Adrenal gland (tissue), 19 donors: ENCODE measurements at places on chromosomes 1 and 21. TPM values are rescaled to one million over a fixed set of nuclear protein-coding genes. Genes with fewer than 3 reads are reported as not detected.

- DNase-seq: no peak
Observed at GRCh38 chr1:35597870-35598269, 24.8 kb downstream of the TFAP2E start.

The UFC1 gene
- 59.0 TPM for total RNA-seq

The DISP1 gene
- total RNA-seq: 17.6 TPM

DNA sequence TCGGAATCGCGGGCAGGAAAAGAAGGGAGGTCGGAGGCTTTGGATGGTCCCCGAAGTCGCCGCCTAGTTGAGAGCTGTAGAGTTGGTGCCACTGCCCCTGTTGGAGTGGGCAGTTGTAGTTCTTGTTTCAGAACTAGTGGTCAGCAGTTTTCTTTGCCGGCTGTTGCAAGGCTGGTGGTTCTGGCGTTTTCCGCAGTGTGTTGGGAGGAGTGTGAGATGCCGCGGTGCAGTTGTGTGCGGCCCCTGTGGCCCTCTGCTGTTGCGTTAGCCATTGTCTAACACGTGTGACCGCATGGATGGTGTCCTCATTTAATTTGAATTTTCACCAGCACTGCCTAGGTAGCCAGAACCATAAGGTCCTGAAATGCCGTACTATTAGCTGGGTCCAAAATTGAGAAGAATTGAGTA, 1.4 kb downstream of the ARF1 start:
- DNase-seq: peak; percentile 60

- peak; percentile 47 for DNase-seq
Observed at GRCh38 chr1:180116964-180117763, 37.5 kb upstream of the QSOX1 start.

DNA sequence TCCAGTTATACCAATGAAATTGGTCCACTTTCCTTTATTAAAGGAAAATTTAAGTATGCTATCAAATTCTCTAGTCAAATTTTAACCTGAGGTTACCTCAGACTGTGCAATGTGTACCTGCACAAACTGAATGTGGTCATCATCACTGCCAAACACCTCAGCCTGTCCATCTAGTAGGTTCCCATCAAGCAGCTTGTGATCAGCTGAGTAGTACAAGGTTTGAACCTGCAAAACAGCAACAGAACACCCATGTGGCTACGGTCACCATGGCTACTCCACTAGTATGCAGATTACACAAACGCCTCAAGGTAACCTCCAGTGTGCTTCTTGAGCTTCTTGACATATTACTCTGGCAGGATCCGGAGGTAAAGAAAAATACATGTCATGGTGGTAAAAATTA, 11.6 kb downstream of the IVNS1ABP start:
- no peak for DNase-seq

- DNase-seq: peak; percentile 13
Observed at GRCh38 chr1:233614743-233615521, 1.0 kb downstream of the KCNK1 start.

The HSPG2 gene
- 332 TPM for total RNA-seq

DNA sequence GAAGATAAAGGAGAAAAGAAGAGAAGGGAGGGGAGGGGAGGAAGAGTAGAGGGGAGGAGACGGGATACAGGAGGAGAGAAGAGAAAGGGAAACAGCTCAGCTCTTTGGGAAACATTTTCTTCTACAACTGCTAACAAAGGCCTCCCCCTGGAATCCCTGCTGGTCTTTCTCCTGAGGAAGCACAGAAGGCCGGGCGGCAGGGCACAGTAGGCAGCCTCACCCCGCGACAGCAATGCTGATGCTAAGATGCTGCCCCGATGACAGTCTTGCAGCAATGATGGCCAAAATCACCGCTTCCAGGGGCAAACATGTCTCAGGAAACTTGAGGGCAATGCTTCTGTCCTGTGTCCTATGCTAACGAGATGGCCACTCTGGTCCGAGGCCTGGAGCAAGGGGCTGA, 5.2 kb downstream of the KIAA2013 start:
- DNase-seq: no peak

DNA sequence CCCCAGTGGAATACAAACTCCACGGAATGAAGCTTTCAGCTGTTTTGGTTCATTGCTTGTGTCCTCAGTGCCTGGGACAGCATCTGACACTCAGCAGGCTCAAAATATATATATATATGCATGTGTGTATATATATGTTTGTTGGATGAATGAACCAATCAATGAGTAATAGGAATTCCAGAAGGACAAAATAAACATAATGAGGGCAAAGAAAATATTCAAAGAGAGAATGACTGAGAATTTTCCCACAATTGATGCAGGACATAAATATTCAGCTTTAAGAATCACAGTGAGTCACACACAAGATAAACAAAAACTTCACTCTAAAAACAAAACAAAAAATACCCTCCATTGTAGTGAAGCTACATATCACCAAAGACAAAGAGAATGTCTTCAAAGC, 64.0 kb downstream of the CHD5 start:
- DNase-seq: no peak

DNA sequence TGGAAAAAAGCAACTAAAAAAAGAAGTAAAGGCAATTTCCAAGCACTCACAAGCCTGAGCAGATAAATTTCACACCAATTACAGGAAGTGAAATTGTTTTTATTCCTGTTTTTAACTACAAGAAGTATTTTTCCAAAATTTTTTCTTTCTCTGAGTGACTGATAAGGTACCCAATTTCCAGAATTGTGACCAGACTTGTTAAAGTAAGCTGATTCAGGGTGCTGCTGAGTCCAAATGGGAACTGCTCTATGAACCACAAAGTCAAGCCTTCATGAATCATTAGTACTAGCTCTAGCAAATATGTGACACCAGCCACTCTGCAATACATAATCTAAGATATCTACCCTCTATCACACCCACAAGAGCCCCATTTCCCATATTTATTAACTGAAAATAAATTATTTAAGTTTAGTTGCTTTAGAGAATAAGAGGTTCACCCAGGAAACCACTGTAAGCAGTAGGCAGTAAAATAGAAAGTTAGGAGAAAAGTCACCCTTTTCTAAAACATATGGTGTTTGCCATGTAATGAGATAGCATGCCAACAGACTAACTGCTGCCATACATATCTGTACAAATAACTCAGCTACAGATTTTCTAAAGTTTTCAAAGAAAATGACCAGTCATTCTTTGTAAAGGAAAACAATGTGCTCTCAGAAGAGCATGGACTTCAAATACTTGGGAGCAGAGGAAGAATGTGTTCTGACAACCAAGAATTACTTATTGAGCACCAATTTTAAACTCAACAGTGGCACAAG, 43.1 kb upstream of the TNFSF18 start:
- no peak for DNase-seq

DNA sequence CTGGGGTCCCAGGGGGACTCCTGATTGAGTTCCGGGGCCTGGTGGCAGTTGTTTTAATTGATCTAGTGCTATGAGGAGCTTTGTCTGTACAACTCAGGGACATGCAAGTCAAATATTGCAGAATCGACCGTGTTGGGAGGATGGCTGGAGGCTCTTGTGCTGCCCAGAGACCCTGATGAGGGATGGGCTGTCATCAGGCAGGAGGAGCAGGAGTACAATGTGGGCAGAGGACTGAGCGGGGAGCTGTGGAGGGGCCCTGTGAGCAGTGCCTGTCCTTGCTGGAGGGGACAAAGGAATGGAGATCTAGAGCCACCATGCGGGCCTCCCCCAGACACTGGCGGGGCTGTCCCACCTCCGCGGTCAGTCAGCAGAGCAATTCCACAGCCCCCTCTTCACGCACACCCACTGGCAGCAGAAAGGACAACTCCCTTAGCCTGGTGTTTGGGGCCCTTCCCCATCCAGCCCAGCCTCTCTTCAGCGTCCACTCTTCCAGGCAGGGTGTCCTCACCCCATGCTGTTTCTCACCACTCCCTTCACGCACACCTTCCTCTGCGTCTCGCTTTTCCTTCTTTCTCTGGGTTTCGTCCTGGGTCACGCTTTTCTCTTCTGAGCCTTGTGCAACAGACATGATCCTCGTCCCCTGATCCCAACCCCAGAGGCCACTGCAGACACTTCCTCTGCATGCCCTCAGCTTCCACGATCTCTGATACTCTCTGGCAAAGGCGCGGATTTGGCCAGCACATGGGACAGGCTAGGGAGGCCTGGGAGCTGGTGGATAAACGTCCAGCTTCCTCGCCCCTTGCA, 122.6 kb downstream of the GRIK3 start:
- DNase-seq: no peak

The PRR9 gene
- total RNA-seq: not detected

- DNase-seq: no peak
Observed at GRCh38 chr1:222250376-222250775, 297.5 kb downstream of the HHIPL2 start.

GRCh38 chr1:228410015-228410414, 3.4 kb upstream of the TRIM11 start:
- peak; percentile 74 for DNase-seq

- DNase-seq: no peak
Observed at GRCh38 chr1:54807756-54808155, 6.6 kb upstream of the TTC22 start.

DNA sequence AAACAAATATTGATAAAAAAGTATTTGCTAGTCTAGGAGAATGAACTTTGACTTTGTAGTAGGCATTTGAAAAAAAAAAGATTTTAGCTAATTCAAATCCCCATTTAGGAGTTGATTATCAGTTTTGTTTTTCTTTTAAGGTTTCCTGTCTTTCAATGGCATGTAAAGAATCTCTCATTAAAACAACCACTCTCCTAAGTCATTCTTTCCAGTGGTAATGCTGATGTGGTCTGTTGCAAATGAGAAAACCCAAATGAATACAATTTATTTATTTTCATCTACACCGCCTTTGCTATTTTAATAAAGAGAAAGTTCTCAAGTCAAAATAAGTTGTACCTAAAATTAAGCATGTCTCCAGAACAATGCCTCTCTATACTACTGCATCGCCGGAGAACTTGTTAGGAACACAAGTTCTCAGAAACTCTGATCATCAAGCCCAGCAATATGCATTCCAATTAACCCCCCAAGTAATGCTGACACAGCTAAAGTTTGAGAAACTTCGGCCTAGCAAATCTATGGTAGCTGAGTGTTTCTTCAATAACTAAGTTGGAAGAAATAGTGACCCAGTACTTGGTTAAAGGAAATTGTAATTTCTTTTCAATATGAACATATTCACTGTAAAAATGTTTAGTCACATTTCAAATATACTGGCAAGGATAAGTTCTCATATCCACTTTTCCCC, 255.1 kb downstream of the PTPRC start:
- no peak for DNase-seq

DNA sequence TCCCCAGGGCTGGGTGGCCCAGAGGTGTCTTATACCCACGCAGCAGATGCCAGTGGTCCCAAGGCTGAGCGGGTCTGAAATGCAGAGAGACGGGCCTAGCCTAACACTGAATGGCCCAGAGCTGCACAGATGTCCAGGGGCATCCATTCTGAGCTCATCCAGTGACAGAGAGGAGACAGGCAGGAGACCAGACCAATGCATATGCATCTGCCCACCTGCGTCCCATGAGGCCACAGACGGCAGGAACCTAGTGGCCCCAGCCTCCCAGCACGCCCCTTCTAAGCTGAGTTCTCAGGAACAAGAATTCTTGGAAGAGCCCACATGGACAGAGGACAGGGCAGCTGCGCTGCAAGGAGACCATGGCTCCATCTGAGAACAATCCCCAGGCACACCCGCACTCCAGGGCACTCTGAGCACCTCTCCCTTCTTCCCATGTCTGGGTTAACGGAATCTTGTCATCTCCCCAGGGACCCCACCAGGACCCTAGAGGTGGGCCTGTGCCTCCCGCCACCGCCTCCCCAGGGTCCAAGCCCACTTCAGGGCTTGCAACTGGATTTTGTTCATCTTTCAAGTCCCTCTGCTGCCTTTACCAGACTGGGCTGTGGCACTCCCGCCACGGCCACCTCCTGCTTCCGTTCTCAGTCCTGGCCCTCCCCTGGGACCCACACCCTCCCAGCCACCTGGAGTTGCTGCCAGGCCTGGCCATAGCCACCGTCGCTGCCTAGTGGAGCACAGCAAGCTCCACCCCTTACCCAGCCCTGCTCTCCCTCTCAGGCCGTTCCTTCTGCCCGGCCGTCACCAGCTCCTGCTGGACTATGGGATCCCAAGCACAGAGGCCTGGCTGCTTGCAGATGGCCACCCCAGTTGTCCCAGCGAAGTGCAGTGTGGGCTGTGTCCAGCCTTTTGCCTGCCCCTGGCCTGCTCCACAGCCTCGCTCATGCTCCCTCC, 3.3 kb downstream of the WNT3A start:
- no peak for DNase-seq

DNA sequence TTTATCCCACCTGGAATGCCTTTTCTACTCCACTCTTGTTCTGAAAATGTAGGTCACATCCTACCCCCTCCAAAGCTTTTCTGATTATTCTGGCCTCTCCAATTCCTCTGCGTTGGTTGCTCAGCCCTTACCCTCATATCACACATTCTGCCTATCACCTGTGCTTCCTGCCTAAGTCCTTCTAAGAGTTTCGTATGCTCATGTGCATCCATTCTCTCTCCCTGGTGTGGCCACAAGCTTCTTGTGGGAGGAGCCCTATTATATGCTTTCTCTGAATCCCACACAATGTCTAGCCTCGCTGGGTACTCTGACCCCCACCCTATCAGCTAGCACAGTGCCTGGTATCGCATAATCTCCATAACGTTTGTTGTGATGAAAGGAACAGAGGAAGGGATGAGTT, 54.2 kb downstream of the CD58 start:
- no peak for DNase-seq

The THEM5 gene
- not detected for total RNA-seq

The MTARC2 gene
- 48.6 TPM for total RNA-seq

GRCh38 chr1:202599669-202600431, 110.4 kb downstream of the SYT2 start:
- DNase-seq: peak; percentile 84

The PEA15 gene
- total RNA-seq: 53.0 TPM

DNA sequence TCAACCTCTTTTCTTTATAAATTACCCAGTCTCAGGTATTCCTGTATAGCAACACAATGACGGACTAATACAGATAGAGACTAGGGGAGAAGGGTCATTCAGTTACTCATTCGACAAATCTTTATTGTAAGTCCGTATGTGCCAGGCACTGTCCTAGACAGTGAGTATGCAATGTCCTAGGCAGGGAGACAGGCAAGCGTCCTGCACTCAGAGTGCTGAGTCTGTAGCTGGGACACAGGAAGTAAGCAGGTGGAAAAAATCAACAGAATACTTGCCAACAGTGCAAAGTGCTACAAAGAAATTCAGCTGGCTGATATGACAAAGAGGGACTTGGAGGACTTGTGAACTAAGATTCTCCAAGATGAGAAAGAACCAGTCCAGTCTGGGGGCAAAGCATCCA, 92.2 kb upstream of the ZBTB40 start:
- no peak for DNase-seq

DNA sequence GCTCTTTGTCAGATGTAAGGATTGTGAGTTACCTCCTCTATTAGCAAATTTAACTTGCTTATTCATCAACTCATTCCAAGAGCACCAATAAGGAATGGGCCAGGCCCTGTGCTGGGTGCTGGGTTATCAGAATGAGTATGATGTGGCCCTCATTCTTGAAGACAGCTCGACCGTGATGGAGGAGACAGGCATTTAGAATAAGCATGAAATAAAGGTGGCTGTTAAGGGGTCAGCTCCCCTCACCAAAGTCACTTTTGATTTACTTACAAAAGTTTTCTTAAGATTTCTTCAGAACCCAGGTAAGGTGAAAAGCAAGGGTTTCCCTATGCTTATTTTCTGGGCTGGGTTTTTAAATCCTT, 15.3 kb upstream of the PADI1 start:
- peak; percentile 1 for DNase-seq
